AG09309 (cell line): ENCODE measurements at places on chromosomes 16 and 17.

DNA sequence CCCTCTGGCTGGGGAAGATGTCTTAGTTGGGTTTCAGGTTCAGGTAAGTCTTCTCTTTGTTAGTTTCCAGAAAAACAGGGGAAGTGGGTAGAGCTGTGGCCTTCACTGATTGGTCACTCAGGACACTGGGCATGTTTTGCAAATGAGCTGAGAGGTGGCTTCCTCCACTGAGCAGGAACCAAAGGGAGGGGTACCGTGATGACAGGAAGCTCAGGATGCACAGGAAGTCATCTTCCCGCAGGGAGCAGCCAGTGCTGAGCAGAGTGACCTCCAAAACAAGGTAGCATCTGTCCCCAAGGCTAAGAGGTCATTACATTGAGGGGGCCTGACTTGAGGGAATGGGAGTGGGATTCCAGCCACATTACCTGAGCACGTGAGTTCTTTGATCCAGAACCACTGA lies 5.6 kb downstream of the NT5C start:
- DNase-seq, result no peak

- no peak for DNase-seq
Observed at GRCh38 chr17:65633988-65634387, 72.5 kb upstream of the AXIN2 start.

- DNase-seq, result no peak
Observed at GRCh38 chr17:11612956-11613355, 14.7 kb downstream of the DNAH9 start.

DNA sequence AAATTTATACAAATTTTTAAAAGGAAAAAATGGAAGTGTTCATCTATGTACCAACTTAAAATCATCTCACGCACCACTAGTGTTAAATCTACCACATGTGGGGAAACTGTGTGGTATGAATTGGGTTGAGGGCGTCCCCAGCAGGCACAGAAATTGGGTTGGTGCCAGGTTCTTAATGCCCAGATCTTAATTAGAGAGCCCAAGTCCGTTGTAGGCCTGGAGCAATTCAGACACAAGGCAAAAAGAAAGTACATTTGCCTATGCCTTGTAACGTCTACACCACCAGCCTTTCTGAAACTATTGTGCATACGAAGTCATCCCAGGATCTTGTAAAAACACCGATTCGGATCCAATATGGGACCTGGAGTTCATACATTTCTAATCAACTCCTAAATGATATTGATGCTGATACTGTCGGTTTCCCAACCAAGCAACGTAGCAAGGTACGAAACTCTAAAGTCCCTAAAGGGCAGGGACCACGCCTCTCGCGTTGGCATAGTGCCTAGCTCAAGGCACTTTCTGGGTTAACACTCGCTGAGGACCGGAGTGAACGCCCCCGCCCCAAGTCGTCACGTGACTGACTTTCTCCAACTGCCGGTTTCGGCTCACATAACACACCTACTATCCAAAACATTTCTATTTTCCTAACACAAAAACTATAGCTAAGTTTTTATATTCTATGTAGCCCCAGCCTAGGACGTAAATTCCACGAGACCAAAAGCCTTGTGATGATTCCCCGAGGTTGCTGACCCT lies 945 bp upstream of the UQCRC2 start:
- DNase-seq, result no peak

GRCh38 chr16:24206926-24207325 lies 49.2 kb upstream of the CACNG3 start:
- DNase-seq, result no peak

- no peak for DNase-seq
Observed at GRCh38 chr16:27704252-27704651, 154.3 kb downstream of the KATNIP start.

DNA sequence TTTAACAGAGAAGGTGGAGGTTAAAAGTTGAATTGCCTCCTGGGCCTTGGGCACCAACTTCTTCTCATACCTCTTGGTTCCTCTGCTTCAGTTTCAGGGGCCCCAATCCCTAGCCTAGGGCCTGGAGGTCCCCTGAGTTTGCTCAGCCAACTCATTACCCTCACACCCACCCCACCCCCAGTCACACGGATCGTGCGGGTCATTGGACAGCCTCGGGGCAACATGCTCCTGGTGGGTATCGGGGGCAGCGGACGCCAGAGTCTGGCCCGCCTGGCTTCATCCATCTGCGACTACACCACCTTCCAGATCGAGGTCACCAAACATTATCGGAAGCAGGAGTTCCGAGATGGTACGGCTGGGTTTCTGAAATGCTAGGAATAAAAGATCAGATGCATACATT lies 36.0 kb upstream of the KDM6B start:
- no peak for DNase-seq

- no peak for DNase-seq
Observed at GRCh38 chr16:10878644-10879501, 1.9 kb downstream of the CIITA start.

DNA sequence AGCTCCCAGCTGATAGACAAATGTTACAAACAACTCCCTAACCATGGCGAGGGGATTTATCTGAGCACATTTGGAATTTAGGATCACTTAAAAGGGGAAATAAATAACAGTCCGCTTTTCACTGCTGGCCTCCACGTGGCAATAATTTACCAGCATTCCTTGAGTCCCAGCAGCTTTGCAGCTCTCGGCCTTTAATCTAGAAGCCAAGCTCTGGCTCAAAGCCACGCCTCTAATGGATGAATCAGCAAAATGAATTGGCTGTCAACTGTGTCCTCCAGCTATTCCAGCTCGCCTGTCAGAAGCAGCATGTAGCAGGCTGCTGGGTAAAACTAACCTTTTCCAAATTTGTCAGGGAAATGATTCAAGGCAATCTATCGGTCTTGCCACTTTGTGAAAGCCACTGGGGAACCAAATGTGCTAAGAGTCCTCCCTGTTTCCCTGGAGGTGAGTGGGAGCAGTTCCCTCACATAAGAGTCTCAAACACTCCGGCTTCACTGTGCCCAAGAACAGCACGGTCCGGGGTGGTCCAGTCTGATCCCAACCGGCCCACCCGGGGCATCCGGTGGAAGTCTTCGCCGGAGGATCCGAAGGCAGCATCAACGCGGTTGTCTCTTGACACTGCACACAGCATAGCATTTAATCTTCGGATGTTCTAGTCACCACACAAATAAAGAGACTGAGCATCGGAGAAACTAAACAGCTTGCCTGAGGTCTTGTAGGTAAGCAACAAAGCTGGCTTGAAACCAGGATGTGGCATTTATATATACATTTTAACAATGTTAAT lies 143.3 kb downstream of the PARN start:
- DNase-seq, result peak; percentile 79

GRCh38 chr16:22633799-22634198 lies 123.1 kb downstream of the NPIPB5 start:
- DNase-seq, result no peak

- no peak for DNase-seq
Observed at GRCh38 chr16:4696905-4697847, 3.8 kb downstream of the NUDT16L1 start.

DNA sequence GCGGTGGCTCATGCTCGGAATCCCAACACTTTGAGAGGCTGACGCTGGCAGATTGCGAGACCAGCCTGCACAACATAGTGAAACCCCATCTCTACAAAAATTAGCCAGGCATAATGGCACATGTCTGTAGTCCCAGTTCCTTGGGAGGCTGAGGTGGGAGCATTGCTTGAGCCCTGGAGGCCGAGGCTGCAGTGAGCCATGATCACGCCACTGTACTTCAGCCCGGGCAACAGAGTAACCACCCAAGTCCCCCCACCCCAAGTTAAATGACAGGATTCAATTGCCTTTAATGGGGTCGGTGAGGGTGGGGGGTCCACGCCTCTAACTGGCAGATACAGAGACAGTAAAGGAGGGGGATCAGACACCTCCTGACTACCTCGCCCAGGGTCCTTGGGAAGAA lies 44.9 kb downstream of the EMP2 start:
- no peak for DNase-seq

DNA sequence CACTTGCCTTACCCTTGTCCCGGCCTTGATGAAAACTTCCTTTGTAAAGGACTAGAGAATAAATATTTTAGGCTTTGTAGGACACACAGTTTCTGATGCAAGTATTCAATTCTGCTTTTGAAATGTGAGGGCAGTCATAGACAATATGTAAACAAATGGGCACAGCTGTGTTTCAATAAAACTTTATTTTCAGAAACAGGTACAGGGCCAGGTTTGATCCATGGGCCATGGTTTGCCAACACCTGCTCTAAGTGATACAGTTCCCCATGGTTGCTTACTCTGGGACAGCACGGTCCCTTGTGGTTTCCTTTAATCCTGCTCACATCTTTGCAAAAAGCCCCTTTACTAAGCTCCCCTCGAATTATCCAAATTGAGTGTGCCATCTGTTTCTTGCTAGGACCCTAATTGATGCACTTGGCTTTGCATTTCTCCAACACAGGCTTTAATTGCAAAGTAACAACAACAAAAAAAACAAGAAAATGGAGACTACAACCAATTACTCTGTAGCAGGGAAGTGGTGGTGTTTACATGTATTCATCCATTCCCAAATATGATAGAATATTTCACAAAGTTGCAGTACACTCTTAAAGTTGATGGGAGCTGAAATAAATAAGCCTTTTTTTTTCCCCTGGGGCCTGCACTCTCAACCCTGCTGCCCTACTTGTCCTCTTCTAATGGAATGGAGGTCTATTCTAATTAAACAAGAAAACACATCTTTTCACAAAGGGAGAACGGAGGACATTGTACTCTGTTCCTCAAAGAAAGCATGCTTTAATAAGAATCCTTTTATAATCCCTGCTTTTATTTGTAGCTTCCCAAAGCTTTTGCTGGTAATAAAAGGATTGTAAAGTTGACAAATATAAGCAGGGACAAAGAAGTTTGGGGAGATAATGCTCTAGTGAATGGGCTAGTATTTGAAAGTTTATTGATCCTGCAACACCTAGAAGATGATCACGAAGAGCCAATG lies 37.7 kb upstream of the TOX3 start:
- DNase-seq, result no peak

- no peak for DNase-seq
Observed at GRCh38 chr17:76558198-76559095, 18.6 kb downstream of the PRCD start.

- no peak for DNase-seq
Observed at GRCh38 chr17:35148144-35148543, 527 bp downstream of the UNC45B start.

- no peak for DNase-seq
Observed at GRCh38 chr16:23317751-23318150, 15.6 kb downstream of the SCNN1B start.

DNA sequence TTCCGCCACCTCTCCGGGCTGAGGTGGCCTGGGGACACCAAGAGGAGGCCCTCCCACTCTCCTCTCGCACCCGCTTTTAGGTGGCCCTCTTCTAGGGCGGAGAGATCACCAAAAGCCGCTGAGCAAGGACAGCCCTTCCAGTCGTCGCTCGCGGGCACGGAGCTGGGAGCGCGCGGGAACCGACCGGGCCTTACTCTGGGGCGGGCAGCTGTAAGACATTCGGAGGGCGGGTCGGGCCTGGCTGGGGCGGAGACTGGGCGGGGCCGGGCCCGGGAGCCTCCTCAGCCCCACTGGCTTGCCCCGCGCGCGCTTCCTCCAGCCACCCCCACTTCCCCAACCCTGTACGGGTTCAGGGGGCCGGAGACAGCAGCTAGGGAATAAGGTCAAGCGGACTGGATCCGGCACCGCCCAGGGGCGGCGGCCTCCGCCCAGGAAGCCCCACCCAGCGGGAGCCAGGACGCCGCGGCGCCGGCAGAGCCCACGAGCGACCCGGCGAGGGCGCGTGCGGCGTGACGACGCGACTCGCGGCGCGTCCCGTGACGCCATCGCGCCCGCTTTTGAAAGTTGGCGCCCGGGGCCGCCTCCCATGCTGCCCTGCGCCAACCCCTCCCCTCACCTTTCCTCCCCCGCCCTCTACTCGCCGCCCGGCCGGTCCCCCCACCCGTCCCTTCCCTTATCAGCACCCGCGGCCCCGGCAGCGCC lies 351 bp upstream of the CTCF start:
- DNase-seq, result peak; percentile 83

DNA sequence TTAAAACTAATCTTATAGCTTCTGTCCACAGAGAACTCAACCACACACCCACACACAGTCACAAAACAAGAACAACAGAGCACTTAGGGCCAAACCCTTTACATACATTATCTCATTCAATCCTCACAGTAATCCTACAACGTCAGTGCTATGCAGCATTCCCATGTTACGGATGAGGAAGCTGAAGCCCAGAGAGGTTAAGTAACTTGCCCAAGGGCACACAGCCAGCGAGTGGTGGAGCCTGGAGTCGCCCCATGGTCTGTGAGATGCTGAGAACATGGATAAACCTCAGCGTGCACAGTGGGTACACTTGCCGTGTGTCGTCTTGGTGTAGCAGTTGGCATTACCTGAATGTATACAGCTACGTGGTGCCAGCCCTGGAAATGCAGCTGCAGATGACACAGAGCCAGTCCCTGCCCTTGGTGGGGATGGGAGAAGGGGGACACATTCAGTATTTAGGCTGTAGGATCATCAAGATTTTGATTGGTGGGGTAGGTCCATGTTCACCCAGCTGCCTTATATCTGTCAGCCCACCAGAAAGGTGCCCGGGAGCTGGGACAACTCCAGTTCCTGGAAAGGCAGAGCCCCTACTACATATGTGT lies 177.0 kb downstream of the IRF8 start:
- DNase-seq, result no peak

DNA sequence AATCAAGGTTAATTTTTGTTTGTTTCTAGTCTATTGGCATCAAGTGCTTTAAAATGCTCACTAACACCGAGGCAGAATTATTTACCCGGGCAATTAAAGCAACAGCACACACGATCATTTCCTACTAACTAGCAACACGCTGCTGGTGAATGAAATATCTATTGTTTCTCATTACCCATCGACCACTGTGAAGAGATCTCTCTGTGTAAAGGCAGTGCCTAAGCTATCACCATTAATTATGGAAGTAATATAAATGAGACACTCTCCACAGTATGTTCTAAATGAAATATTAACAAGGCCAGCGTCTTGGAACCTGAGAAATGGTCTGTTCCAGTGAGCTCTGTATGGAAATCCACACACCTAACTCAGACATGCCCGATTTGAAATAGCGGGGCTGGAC lies 397.6 kb downstream of the MAF start:
- DNase-seq, result no peak

DNA sequence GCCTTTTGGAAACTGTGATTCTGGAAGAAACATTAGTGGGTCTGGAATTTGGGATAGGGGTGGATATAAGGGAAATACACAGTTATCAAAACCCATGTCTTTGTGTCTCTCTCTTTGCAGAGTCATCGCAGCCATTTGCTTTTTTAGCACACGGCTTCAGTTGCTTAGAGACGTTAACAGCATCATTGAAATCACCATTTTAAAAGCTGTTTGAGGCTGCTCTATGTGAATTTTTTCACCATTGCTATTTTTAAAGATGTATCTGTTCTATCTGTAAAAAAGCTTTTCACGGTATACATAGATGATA lies 47.3 kb downstream of the OMG start:
- DNase-seq, result no peak

DNA sequence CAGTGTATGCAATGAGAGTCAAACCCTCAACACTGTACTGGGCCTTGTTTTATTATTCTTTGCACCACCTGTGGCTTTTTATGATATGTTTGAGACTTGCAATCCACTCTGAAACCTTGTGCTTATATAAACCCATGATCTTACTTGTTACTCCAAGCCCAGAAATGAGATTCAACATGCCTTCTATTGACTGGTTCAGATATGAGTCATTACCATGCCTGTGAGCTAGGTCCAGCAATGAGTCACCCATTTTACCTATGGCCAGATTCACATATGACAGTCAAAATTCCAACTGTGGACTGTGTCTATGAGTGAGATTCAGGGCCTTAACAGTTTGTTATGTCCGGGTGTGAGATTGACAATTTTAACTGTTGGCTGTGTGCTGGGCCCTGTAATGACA lies 1846.1 kb downstream of the TP53TG3F start:
- no peak for DNase-seq

- DNase-seq, result no peak
Observed at GRCh38 chr17:11642655-11643054, 44.4 kb downstream of the DNAH9 start.
